ENCODE measurements at places on chromosomes 3 and 15. TPM values are rescaled to one million over a fixed set of nuclear protein-coding genes. Genes with fewer than 3 reads are reported as not detected.
A peak's percentile ranks its signal among the peaks of the same experiment; 100 is the strongest.

DNA sequence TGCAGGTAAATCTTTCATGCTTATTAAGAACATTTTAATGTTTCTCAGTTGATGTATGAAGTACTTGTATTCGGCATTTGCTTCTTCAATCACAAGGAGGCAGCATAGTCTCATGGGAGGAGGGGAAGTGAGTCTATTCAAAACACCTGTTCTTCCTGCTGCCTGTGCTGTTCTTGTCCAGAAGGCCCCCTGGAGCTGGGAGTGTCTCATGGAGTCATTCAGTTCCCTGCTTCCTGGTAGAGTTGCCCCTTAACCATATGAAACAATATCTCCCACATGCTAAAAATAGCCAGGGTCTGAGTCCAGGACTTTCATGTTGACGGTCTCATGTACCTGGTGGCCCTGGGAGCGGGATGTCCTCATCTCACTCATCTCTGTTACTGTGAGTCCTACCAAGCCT, 15.5 kb upstream of the PPP1R2 start:
- DNase-seq: peak; percentile 21

The CHRNA5 gene
- 1.4 TPM for total RNA-seq

The CCDC39 gene
- not detected for total RNA-seq

DNA sequence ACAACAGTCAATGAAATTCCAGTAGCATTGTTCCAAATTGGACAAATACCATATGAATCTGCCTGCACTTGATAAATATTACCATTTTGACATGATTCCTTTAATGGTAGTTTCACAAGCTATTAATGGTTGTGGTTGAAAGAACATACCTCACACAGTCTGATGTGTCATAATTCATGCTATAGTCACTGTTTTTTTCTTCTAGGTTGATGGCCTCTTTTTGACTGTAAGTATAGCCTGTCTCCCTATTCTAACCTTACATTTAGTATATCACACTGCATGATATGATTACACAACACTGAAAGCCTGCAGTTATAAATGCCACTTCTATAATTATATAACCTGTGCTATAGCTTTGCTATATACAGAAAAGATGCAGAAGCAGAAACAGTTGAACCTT, 834.1 kb downstream of the NSUN3 start:
- no peak for DNase-seq

The IGSF10 gene
- under 0.01 TPM for total RNA-seq

GRCh38 chr3:194736896-194737600, 51.4 kb downstream of the FAM43A start:
- no peak for DNase-seq

The ZNF35 gene
- total RNA-seq: 19.2 TPM

GRCh38 chr15:56074481-56075265, 81.3 kb upstream of the NEDD4 start:
- DNase-seq: no peak
